Activated CD4-positive, alpha-beta T cell treated with anti-CD3 and anti-CD28 coated beads, Interleukin-2, amount 10 ng/mL, durations not matched to agents 7 days and 5 days (primary cell): ENCODE measurements at places on chromosomes 13 and 19. TPM values are rescaled to one million over a fixed set of nuclear protein-coding genes. Genes with fewer than 3 reads are reported as not detected.

- peak overlapping the region; percentile 61 for H3K4me3 ChIP-seq
- H3K4me1 ChIP-seq: peaks cover 6% of the 10 kb centered on the region
- peak; percentile 26 for DNase-seq
- H3K27ac ChIP-seq: no peak overlapping the region
- H3K27me3 ChIP-seq: peaks cover 38% of the 10 kb centered on the region
- H3K36me3 ChIP-seq: no peaks in the 10 kb centered on the region
Observed at GRCh38 chr19:33064458-33064791, 263 bp downstream of the RHPN2 start.

DNA sequence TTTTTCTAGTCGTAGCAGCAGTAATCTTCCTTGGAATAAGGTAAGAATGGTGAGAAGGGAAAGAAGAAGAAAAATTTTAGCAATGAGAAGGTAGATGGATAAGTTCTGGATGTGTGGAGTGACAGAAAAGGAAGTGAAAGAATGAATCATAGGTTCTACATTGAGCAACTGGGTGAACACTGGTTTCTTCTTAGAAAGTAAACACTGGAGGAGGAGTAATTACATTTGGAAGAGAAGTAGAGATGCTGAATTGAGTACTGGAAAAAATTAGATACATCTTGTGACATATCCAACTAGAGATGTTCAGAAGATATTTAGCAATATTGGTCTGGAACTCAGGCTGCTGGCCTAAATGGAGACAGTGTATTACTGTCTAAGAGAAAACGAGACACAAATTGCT lies 148.5 kb downstream of the GPC5 start:
- no peak for DNase-seq
- H3K36me3 ChIP-seq: no peaks in the 10 kb centered on the region
- no peak overlapping the region for H3K4me3 ChIP-seq
- no peak overlapping the region for H3K27ac ChIP-seq

CAPN12 gene
- 3.5 TPM for total RNA-seq

DNA sequence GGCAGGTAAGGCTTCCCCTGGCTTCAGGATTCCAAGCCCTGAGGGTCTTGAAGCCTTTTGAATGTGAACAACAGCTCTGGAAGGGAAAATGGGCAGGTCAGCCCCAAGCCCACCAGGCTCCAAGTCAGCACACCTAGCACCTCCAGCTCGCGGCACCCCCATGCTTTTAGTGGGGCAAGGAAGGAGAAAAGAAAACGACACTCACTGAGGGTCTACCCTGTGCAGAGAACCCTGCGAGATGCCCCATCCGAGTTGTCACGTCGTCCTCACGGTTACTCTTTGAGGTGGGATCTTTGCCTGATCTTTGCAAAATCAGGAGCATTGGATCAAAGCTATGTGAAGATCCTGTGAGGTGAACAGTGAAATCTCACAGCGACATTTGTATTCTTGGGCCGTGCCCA lies 5.7 kb upstream of the F10 start:
- H3K36me3 ChIP-seq: no peaks in the 10 kb centered on the region
- no peak overlapping the region for H3K27ac ChIP-seq
- H3K27me3 ChIP-seq: no peaks in the 10 kb centered on the region
- no peaks in the 10 kb centered on the region for H3K4me1 ChIP-seq

- H3K27ac ChIP-seq: peak overlapping the region; percentile 98
- H3K4me1 ChIP-seq: peaks cover 21% of the 10 kb centered on the region
- H3K27me3 ChIP-seq: no peaks in the 10 kb centered on the region
- DNase-seq: peak; percentile 56
- H3K36me3 ChIP-seq: peaks cover 2% of the 10 kb centered on the region
Observed at GRCh38 chr19:43618921-43619261, 538 bp downstream of the ZNF428 start.

CGB2 gene
- not detected for total RNA-seq

GRCh38 chr19:3075605-3076431 lies 13.5 kb upstream of the TLE5 start:
- no peak overlapping the region for H3K4me3 ChIP-seq
- DNase-seq: peak; percentile 75

GRCh38 chr19:4660181-4660791 lies 9.9 kb downstream of the MYDGF start:
- H3K4me1 ChIP-seq: peaks cover 9% of the 10 kb centered on the region
- H3K4me3 ChIP-seq: no peak overlapping the region
- H3K36me3 ChIP-seq: peaks cover 18% of the 10 kb centered on the region
- no peak overlapping the region for H3K27ac ChIP-seq
- peak; percentile 44 for DNase-seq

GRCh38 chr19:48935864-48936263 lies 2.4 kb downstream of the DHDH start:
- H3K27me3 ChIP-seq: no peaks in the 10 kb centered on the region
- peaks cover 7% of the 10 kb centered on the region for H3K36me3 ChIP-seq
- peaks cover 17% of the 10 kb centered on the region for H3K4me1 ChIP-seq
